NCI-H1105 treated with DMSO at 0.1 percent for 48 hours (cell line): ENCODE measurements at places on chromosomes 2 and 18.
A peak's percentile ranks its signal among the peaks of the same experiment; 100 is the strongest.

- no peak for DNase-seq
Measured at GRCh38 chr2:97931858-97932225, 63.9 kb downstream of the TMEM131 start.

DNA sequence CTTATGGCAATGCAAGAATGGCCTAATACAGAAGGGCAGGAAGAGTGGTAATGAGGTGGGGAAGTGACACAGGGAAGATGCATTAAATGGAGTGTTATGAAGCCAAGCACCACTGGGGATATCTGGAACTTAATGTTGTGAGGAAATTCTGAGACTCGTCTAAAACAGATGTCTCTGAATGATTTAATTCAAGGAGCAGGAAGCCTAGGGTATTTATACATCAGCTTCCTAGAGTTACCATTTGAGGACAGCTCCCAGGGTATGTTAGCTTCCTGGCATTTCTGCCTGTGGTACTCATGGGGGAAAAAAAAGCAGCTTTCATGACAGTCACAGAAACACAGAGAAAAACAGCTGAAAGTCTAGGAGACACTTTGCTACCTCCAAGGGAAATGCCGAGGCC, 989.5 kb downstream of the CBLN2 start:
- no peak for DNase-seq

DNA sequence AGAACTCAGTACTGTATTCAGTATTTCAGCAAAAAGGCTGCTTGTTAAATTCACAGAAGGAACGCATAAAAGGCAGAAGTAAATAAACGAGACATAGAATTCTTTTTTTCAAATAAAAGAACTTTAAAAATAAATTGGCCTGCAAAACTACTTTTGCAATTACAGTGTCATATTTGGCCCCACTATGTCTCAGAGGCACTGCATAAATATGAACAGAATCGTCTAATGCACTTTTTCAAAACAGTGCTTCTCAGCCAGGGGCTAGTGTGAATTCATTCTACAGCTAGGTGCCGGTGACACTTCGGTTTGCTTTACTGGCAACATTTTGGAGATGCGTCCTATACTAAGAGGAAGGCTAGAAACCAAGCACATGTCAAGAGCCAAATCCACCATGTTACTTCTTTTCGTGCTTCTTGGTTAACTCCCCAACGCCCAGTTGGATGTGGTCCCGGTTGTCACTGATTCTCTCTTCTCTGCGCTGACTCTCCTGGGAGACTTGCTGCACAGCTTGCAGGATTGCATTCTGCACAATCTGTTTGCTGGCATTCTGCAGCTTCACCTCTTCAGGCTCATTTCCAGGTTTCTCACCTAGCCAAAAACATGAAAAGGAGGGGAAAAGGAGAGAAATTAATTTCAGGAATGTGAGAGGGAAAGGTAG, 51.8 kb downstream of the AKAIN1 start:
- DNase-seq: no peak

- DNase-seq: no peak
Measured at GRCh38 chr18:23578891-23579653, 7.2 kb downstream of the NPC1 start.

GRCh38 chr2:148552675-148553331, 91.7 kb upstream of the EPC2 start:
- peak; percentile 60 for DNase-seq

GRCh38 chr2:21393173-21393572, 269.4 kb downstream of the TDRD15 start:
- DNase-seq: no peak

DNA sequence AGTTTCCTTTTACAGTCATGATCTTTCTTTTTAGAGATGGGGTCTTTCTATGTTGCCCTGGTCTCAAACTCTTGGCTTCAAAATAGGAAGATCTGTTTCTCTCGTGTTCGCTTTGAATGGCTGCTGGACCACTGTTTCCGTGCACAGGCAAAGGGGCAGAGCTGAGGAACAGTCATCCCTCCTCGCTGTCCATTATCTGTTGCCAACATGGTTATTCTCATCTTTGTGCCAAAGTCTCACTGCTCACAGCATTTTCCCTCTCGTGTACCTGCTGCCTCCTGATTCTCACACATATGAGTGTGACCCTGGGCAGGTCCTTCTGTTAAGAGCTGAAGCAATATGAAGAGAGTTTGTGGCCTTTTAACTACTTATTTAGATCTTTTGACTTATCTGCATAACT, 28.0 kb upstream of the CCNYL1 start:
- DNase-seq: no peak

- no peak for DNase-seq
Measured at GRCh38 chr18:50679656-50680055, 119.8 kb downstream of the MAPK4 start.

GRCh38 chr2:191824398-191824797, 22.5 kb downstream of the CAVIN2 start:
- DNase-seq: no peak

DNA sequence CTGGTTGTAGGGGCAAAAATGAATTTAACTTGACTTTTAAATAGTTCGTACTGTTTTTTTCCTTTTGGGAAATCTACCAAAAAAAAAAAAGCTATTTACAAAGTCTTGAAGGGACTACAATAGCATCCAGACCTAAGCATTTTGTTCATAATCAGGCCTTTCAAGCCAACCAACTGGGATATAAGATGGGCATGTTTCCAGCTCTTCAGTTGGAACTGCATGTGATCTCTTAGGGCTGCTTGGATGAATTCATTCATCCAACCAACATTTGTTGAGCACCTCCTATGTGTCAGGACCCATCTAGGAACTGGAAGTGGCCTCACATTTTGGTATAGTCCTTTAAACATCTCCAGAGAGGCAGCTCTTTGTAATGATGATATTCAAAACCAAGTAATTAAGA, 98.6 kb downstream of the AAK1 start:
- no peak for DNase-seq

DNA sequence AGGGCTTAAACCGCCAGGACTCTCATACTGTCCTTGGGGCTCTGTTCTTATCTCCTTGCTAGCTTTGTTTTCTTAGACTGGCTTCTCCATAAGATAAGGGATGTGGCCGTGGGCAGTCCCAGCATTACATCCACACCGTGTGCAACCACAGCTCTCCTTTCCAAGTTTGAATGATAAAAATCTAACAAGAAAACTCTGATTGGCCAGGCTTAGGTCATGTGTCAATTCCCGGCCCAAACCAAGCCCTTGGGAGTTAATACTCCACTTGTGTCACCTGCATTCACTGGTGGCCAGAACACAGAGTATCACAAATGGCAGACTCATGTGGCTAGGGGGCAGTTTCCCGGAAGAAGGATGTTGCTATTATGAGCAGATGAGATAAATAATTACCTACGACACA, 43.2 kb upstream of the KDM3A start:
- no peak for DNase-seq

GRCh38 chr2:237591141-237591881, 777 bp upstream of the RAB17 start:
- peak; percentile 25 for DNase-seq

DNA sequence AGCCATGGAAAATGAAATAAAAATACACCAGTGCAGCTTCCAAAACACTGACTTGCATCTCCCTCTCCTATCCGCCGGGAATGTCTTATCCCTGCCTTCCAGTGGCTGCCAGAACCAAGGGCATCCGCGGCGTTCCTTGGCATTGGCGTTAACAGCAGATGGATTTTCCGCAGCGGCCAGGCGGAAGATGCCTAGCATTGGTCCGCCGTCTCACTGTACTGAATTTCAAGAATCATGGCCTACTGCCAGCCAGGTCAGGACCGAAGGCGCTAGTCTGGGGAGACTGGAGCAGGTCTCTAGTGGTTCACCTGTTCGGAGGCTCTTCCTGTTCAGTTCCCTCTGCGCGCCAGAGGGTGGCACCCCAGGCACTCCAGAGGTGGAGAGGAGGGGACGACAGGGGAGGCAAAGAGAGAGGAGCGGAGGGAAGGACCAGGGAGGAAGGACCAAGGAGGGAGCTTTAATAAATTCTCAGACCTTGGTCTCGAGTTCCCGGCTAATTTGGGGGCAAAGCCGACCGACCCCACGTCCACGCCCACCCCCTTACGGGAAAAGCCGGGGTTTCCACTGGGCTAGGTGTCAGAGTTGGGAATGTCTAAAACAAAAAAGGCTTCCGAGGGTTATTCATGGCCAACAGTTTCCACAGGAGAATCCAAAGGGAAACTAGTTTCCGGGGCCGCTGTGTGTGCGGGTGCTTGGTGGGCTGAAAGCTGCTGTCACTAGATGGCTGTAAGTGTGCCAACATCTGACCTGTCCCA, 3.7 kb upstream of the BCL2L11 start:
- peak; percentile 88 for DNase-seq

GRCh38 chr2:231786917-231787292, 660 bp downstream of the COPS7B start:
- DNase-seq: no peak

DNA sequence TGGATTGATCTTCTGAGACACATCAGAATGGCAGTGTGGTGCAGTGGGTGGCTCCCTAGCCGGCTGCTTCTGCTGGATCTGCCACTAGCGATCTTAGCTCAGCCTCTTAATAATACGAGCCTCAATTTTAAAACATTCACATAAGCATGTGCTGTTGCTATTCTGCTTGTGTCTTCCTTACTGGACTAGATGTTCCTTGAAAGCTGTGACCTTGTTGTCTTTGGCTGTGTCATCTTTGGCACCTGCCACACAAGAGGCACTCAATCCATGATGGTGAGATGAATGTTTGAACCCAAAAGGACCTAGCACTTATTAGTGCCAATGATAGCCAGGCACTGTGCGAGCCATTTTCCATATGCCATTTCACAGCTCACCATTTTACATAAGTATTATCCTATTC, 393.0 kb downstream of the ALK start:
- no peak for DNase-seq

DNA sequence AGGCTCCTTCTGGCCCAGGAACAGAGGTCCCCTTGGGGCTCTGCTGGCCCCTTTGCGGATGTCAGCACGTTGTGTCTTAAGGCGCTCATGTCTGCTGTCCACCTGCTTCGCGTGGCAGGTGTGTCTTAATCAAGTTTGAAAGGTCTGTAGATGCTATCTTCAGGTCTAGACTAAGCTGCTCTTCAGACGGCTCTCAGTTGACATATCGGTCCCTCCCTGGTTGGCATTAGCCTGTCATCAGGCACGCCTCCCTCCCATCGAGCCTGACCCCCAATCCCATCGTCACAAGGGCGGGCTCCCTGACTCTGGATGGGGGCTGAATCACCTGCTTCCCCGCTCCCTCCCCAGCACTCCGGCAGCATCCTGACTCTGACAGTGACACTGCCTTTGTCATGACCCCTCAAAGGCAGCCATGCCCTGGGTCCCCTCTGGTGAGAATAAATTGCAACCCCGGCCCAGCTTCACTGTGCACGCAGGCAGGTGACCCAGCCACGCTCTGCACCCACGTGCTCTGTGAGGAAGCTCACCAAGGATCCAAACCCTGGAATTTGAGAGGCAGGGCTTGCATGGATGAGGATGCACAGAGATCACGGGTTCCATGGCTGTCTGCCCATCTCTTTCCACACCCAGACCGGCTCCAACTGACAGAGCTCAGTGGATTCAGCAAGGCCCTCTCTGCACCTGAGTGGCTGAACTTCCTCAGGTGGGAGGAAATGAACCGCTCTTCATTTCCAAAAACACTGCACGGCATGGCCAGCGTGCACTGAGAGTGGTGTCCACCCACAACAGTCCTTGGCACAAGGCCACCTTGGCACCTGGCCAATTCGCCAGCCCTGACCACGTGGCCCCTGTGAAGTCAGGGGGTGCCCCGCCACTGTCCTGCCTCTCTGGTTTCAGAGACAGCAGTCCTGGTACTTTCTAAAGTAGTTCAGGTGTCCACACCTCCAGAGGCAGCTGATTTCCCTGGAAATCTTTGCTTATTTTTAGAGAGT, 110.2 kb upstream of the GPC1 start:
- DNase-seq: no peak

DNA sequence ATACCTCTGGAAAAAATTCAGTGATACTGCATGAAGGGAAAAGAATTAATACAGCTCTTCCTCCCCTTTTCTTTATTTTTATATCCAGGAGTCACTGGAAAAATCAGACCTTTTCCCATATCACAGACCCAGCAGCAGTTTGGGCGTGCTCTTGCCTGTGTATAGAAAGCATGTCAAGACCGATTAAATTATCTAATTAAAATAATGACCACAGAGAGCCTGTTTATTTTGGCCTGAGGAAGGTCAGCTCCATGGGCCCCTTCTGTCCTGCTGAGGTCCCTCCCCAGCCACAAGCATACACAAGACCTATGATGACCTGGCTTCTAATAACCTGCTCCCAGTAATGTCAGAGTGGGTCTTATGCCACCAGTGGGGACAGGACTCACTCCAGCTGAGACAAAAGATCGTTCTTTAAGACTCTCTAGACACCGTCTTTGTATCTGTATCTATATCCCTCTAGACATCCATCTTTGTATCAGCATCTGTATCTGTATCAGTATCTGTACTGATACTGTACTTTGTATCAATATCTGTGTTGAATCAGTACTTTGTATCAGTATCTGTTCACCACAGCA, 147.8 kb downstream of the VAPA start:
- no peak for DNase-seq

- no peak for DNase-seq
Measured at GRCh38 chr2:119719261-119719627, 40.2 kb downstream of the TMEM177 start.

DNA sequence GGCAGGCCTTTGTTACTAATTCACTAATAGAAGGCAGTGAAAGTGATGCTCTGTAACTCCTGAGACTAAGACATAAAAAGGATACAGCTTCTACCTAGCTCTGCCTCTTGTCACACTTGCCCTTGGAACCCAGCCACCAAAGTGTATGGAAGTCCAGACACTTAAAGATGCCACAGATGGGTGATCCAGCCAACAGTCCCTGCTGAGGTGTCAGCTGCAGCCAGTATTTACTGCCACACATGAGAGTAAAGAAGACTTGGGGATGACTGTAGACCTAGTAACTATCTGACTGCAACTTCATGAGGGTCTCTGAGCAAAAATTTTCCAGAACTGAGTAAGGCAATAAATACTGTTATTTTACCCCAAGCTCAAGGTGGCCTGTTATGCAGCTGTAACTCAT, 8.8 kb downstream of the IMMT start:
- DNase-seq: no peak

GRCh38 chr2:85215448-85216401, 82.5 kb downstream of the TCF7L1 start:
- peak; percentile 31 for DNase-seq

- no peak for DNase-seq
Measured at GRCh38 chr2:120036145-120036544, 23.3 kb downstream of the EPB41L5 start.
